ENCODE measurements at places on chromosomes 2 and 18. TPM values are rescaled to one million over a fixed set of nuclear protein-coding genes. Genes with fewer than 3 reads are reported as not detected.

RUFY4 gene
- total RNA-seq: 0.11 TPM

DNA sequence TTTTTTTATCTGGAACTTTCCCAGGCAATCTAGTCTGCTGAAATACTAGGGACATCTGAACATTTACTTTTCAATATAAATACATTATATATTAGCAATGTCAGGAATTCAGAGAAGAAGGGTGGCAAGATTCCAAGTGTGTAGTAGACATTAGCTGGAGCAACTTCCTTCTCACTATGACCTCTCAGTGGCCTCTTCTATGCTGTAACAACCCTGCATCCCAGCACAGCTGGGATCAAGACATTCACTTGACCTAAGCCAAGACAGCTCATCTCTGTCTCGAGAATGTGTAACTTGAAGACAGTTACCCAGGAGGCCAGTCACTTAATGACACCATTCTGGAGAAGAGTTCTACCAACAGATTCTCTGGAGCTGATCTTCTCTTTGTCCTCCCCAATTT is 61.7 kb upstream of the RALBP1 start:
- no peaks in the 10 kb centered on the region for H3K36me3 ChIP-seq
- no peaks in the 10 kb centered on the region for H3K27me3 ChIP-seq
- peaks cover 7% of the 10 kb centered on the region for H3K4me1 ChIP-seq
- no peak overlapping the region for H3K4me3 ChIP-seq
- H3K27ac ChIP-seq: no peak overlapping the region

GRCh38 chr2:17644997-17645720 is 104.7 kb downstream of the VSNL1 start:
- H3K27me3 ChIP-seq: no peaks in the 10 kb centered on the region
- peaks cover 37% of the 10 kb centered on the region for H3K4me1 ChIP-seq
- peak; percentile 21 for DNase-seq

- DNase-seq: peak; percentile 29
- H3K4me3 ChIP-seq: no peak overlapping the region
- no peaks in the 10 kb centered on the region for H3K4me1 ChIP-seq
- H3K27ac ChIP-seq: no peak overlapping the region
- no peaks in the 10 kb centered on the region for H3K27me3 ChIP-seq
Observed at GRCh38 chr18:59633961-59634485, 63.2 kb downstream of the CCBE1 start.

- no peak for DNase-seq
- no peak overlapping the region for H3K27ac ChIP-seq
- H3K27me3 ChIP-seq: no peaks in the 10 kb centered on the region
- no peaks in the 10 kb centered on the region for H3K36me3 ChIP-seq
Observed at GRCh38 chr18:60976976-60977375, 356.3 kb upstream of the CDH20 start.

DNA sequence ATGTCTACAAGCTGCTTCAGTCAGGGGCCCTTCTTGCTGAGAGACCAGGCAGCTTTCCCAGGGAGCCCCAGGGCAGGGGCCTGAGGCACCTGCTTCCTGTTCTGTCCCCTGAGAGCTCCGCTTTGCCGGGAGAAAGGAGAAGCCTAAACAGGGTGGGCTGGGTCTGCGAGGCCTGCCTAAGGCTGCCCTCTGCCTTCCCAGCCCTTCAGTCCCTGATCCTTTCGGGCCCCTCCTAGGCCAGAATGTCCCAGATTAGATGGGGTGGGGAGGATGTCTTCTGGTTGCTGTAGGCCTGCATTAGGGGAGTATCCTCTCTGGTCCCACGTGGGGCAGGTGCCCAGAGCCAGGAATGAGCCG is 72.4 kb downstream of the TGOLN2 start:
- H3K27me3 ChIP-seq: no peaks in the 10 kb centered on the region
- peak overlapping the region; percentile 27 for H3K4me3 ChIP-seq
- no peak for DNase-seq
- no peaks in the 10 kb centered on the region for H3K36me3 ChIP-seq

All from esophagus muscularis mucosa (tissue), 4 donors.